ENCODE measurements at places on chromosomes 6 and 20.
A peak's percentile ranks its signal among the peaks of the same experiment; 100 is the strongest.

DNA sequence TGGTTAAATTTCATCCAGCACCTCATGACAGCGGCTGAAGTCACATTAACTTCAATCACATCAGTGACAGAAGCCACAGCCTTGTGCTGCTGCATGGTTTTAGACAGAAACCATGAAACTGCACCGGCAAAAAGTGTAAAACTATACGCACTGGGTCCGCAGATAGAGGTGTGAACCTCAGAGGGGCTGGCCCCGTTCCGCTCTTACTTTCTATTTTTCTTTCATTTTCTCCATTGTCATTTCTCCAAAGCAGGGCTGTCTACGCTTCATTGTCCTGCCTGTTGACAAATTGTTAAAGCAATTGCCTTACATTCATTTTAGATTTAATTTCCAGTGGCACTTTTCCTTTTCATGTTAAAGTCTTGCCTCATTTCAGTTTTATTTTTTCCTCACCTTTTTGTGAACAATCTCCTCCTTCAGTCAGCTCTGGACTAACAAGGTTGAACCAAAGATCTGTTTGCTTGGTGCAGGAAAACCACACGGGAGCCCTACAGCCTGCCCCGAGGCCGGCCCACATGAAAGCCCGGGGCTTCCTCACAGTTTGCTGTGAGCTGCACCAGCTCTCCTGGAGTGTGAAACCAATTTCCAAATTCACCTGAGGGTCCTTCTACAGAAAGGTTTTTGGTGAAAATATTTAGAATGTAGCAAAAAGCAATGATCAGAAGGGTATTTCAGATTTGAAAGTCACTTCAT, 63.7 kb downstream of the PRR18 start:
- DNase-seq = no peak

- no peak for DNase-seq
These were observed 19.0 kb upstream of the TRDN start for GRCh38 chr6:123655521-123656306.

- DNase-seq = no peak
These were observed 377.0 kb downstream of the CDH4 start for GRCh38 chr20:61628901-61629601.

GRCh38 chr6:4941782-4942672, 61.8 kb downstream of the RPP40 start:
- no peak for DNase-seq

DNA sequence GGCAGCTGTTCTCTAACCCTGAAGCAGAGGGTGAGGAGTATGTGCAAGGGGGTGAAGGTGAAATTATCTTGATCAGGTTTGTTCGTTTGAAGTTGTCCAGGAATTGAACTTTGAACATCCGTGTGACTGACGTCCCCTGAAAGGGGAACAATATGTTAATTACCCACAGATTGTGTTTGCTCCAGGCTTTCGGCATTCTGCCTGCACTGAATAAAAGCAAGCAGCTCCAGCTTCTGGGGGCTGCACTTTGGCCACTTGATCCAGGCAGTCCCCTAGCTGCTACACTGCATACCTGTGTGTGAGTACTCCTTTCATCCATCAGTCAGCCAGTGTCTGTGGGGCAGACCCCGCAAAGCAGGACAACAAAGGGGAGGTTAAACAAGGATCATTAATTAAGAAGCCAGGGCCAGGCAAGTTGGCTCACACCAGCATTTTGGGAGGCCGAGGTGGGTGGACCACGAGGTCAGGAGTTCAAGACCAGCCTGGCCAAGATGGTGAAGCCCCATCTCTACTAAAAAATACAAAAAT, 104.8 kb upstream of the BTN3A2 start:
- no peak for DNase-seq

GRCh38 chr6:158517581-158517980, 42.3 kb upstream of the TMEM181 start:
- peak; percentile 26 for DNase-seq
